ENCODE measurements at places on chromosomes 4 and X.

DNA sequence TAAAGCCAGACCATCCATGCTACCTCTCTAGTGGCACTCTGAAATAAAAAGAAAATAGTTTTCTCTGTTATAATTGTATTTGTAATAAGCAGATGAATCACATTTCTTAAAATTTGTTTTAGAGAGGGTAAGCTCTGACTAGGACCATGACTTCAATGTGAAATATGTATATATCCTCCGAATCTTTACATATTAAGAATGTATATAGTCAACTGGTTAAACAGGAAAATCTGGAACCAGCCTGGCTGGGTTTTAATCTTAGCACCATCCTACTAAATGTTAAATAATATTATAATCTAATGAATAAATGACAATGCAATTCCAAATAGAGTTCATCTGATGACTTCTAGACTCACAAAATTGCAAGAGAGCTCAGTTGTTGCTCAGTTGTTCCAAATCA, 1.5 kb downstream of the FGB start:
- DNase-seq, result no peak

- no peak for DNase-seq
Observed at GRCh38 chr4:106258145-106259045, 57.6 kb downstream of the TBCK start.

DNA sequence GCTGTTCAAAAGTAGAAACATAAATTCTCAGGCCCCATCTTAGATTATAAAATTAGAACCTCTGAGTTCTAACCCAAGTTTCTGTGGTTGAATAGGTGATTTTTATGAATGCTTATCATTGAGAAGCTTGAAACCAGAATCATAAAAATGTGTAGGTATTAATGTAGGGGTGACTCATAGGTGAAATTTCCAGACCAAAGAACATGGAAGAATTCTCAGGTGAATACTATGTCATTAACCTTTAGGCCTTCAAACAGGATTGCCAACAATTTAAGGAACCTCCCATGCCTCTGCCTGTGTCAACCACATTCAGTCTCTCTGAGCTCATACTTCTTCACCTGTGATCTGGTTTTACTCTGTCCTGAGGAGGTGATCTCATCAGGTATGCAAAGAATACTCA, 177.8 kb downstream of the NPFFR2 start:
- DNase-seq, result no peak

DNA sequence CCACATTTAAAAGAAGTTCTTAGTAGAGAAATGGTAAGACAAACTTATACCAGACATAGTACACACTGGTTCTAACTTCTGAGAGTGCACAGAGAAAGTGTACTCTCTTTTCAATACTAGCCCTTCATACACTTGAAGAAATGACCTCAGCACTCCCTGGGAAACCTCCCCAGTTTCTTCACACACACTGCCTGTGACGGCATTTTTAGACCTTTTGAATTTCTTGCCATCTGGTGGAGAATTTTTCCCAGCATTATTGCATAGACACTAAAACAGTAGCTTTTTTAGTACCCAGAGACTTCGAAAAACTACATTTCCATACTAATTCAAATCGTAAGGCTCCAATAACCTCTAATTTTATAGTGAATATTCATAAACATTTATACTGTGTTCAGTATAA, 341.6 kb upstream of the MAOA start:
- DNase-seq, result no peak

DNA sequence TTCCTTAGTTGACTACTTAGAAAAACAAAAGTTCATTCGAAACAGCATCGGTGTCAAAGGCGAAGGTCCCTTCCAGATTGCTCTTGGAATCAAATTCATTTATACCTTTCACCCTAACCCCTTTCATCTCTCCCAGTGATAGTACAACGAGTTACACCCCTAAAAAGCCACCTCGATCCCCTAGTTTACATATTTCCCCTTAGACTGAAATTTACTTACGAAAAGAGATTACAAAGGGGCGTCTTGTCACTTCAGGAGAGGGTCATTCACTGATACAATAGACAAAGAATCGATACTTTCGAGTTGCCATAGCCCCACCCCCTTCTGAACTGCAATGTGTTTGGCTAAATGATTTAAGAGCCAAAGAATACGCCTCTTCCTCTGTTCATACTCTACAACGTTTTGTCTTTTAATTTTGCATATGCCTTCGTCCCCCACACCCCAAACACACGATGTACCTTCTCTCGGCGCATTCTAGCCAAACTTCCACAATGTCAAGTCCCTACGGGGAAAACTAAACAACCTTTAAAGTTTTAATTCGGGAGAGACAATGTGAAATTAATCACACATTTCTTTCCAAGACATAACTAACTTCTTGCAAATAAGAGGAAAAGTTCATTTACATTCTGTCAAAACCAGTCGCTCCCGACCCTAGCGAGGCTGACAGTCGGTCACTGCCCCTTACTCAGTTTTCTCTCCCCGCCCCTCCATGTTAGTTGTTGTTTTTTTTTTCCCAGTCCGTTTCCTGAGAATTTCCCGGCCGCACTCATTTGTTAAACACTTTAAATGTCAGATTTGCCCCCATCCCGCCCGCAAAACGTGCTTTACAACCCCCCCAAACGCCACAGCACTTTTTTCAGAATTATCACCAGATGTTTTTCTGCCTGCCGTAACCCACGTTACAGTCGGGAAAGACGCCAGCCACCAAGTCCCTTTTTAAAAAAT, 88.6 kb downstream of the HPRT1 start:
- DNase-seq, result no peak

DNA sequence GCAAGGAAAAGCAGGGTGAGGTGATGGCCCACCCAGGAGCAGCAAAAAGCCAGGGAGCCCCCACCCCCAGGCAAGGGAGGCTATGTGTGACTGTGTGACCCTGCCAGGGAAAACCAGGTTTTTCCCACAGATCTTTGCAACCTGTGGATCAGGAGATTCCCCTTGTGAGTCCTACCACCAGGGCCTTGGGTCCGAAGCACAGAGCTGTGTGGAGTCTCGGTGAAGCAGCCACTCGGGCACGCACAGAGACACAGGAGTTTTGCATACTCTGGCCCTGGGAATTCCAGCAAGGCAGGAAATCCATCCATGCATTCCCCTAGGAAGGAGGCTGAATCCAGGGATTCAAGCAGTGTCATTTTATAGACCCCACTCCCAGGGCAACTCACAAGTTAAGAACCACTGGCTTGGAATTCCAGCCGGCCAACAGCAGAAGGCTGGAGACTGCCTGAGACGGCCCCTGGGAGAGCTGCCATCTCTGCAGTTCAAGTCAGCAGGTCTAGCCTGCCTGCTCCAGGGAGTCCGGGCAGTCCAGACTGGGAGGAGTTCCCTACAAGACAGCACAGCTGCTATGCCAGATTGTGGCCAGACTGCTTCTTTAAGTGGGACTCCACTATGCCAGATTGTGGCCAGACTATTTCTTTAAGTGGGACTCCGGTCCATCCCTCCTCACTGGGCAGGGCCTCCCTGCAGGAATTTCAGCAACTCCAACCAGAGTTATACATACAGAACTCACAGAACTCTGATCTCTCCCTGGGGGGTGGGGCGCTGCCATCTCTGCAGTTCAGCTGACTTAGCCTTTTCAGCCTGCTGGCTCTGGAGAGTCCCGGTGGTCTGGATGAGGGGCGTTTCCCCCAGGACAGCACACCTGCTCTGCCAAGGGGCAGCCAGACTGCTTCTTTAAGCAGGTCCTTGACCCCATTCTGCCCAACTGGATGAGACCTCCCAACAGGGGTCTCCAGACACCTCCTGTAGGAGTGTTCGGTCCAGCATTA, 85.1 kb upstream of the ADAD1 start:
- DNase-seq, result no peak

DNA sequence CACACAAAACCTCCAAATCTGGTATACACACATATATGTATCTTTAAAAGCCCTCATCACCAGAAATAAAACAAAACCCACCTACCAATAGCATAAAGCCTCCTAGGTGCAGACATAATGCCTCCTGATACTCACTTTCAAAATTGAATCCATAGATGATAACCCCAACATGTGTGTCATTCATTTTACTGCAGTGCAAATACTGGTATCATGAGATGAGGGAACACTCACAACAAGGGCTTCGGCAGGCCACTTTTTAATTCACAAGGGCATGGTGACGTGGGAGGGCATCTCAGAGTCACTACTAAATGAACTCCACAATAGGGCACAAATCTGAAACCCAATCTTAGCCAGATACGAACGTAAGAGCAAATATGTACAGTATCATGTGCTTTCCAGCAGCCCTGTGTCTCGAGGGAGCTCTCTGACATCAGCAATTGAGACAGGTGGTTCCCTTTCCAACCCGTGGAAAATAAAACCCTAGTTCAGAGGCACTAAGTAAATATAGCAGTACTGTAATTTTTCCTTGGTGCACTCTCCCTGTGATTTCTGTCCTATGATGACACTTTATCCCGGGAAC, 14.1 kb upstream of the PPARGC1A start:
- no peak for DNase-seq

DNA sequence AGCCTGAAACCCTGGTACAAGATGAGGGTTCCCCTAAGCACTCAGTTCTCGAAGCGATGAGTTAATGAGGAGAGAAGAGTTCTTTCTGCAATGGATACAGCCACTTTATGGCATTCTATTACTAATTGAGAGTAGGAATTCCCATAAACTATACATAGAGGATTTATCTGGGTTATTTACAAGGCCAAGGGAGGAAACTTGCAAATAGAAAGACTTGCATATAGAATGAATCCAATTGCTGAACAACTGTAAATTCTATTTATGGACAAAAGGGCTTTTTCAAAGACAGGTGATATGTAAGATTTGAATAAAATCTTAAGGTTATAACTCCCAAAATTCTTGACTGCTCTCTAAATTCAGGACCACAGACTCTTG, 182.2 kb downstream of the PPARGC1A start:
- DNase-seq, result no peak

DNA sequence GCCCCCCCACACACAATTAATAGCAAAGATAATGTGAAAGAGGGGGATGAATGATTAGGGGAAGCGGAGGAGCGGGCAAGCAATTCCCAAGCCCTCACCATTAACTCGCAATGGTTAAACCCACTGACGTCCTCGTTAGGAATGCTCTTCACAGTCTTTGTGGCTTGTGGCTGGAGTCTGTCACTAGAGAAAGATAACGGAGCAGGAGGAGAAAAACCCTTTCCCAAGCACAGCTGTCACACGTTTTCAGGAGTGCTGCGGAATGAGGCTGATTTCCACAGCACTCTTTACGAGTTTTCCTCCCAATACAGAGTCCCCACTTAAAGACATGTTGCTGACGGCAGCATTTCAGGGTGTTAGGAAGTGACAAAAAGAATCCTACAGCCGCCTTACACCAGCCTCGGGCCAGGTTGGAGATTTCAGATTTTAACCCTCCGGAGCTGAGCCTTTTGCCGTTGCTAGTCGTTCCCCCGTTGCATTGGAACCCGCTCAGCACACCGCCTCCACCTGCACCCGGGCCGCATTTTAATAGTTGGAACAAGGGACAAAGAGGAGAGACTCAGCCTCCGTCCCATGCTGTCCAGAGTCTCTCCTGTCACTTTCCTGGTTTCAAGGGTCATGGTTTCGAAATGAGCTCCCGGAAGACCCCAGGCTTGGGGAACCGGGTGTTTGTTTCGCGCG, 92.2 kb downstream of the GEMIN8 start:
- DNase-seq, result no peak

DNA sequence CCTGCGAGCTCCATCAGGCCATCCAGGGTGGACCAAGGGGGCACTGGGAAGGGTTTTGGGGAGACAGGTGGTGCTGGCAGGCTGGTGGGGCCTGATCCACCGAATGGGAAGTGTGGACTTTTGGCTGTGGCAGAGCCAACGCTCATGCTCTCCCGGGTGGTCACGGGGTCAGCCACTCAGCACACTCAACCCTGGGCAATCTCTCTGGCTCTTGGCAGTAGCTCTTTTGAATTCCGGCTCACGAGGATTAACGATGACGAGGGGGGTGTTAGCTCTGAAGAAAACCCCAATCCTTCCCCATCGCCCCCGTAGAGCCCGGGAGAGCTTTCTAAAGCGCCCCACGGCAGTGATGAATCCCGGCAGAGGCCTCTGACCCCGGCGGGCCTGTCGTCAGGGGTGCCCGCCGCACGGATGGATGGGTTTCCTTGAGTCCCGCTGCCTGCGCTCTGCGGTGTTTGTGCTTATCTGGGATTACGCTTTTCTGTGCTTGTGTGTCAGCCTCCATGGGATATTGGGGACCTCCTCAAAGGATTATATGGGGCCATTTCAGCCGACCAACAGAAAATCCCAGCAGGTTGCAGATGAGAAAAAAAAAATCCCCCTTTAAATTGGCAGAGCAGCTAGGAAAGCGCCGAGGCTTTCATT, 156.8 kb upstream of the PSAPL1 start:
- no peak for DNase-seq

GRCh38 chr4:147128787-147129186, 183.1 kb upstream of the TTC29 start:
- DNase-seq, result no peak

- DNase-seq, result no peak
Observed at GRCh38 chrX:13386092-13386491, 66.2 kb upstream of the ATXN3L start.

DNA sequence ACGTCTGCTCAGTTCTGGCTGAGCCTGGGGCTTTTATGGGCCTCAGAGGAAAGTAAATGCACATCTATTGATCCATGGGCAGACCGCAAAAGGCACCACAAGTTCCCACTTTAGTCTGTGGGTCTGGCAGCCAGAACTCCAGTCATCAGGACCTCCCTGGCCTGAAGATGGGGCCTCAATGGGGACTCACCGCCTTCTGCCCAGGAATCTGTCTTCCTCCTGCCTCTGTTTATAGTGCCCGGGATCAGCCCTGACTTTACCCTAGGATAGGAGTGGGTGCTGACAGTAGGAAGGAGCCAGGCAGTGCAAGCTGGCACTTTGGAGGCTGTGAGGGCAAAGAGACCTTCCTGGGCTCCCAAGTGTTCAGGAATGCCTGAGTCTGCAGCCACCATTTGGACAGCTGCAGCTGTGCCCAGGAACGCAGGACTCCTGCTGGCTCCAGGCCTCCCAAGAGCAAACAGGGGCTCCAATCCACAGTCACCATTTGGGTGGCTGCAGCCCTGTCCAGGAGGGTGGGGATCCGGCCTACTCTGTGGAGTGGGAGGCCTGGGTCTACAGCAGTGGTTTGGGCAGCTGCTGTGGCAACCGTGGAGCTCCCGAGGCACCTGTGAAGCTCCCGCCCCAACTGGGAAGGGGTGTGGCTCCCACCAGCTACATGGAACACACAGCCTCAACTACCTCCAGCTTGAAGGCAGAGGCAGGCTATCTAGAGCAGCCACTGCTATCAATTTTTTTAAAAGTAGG, 1440.9 kb upstream of the ADGRL3 start:
- DNase-seq, result no peak

GRCh38 chrX:143664302-143664701, 28.4 kb upstream of the SLITRK4 start:
- DNase-seq, result no peak

DNA sequence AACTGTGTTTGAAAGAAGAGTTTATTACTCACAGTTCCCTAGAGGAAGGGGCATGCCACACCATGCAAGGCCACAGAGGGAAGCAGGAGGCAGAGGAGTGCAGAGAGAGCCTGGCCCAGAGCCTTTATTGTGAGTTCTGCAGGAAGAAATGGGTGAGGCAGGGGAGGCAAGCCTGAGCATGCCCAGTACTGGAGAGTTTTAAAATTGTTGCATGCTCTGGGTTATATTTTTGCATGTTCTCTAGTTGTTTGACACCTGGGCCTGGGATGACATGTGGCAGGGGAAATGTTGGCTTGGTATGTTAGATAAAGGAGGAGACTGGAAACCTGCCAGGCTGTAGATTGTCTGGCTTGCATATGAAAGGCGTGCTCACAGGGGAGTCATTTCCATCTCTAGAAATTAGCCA, 19.7 kb upstream of the CRMP1 start:
- DNase-seq, result no peak
